ENCODE measurements at places on chromosomes 4 and X.

DNA sequence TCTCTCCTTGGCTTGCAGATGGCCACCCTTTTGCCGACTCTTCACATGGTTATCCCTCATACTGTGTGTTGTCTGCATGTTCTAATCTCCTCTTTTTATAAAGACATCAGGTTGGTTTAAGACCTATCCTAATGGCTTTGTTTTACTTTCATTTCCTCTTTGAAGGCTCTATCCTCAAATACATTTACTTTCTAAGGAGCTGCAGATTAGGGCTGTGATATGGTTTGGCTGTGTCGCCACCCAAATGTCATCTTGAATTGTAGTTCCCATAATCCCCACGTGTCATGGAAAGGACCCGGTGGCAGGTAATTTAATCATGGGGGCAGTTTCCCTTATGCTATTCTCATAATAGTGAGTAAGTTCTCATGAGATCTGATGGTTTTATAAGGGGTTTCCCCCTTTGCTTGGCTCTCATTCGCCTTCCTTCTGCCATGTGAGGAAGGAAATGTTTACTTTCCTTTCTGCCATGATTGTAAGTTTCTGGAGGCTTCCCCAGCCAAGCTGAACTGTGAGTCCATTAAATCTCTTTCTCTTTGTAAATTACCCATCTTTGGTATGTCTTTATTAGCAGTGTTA, 204.5 kb downstream of the RELL1 start:
- no peak for DNase-seq

DNA sequence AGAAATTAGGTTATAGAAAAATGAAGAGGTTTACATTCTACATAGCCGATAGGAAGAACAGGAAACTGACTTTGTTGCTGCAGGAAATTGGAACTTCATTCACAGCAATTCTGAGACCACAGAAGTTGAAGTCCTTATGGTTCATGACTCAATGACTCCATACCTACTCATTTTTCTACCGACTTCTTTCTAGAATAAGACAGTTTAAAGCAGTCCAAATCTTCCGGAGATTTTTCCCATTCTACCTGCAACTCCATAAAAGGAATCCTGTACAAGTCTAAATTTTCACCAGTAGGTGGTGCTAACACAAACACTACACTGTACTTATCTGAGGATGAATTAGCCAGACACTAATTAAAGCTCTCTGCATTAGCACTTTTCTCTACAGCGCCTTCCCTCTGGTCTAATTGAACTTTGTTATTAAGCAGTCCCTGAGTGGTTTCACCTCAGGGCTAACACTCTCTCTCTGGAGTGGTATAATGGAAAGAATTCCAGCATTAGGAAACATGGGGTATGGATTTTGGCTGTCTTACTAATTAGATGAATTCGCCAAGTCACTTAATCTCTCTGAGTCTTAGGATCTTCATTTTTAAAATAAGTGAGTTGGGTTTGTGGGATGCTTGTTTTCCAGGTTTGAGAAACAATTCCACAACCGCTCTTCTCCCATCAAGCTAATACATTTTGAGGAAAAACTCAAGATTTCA, 167.9 kb downstream of the SMIM20 start:
- DNase-seq, result no peak

DNA sequence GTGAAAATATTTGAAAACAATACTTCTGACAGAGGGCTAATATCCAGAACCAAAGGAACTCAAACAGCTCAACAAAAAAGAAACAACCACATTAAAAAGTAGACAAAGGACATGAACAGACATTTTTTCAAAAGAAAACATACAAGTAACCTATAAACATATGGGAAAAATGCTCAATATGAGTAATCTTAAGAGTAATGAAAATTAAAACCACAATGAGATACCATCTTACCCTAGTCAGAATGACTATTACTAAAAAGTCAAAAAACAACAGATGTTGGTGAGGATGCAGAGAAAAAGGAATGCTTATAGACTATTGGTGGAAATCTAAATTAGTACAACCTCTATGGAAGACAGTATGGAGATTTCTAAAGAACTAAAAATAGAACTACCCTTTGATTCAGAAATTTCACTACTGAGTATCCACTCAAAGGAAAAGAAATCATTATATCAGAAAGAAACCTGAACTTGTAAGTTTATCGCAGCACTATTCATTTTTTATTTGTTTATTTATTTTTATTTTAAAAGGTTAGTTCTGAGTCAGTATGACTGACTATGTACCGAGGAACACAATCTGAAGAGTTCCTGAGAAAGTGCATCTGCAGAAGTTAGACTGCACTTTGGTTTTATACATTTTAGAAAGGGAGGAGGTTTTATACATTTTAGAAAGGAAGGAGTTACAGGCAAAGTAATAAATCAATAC, 231.3 kb downstream of the INPP4B start:
- DNase-seq, result no peak

DNA sequence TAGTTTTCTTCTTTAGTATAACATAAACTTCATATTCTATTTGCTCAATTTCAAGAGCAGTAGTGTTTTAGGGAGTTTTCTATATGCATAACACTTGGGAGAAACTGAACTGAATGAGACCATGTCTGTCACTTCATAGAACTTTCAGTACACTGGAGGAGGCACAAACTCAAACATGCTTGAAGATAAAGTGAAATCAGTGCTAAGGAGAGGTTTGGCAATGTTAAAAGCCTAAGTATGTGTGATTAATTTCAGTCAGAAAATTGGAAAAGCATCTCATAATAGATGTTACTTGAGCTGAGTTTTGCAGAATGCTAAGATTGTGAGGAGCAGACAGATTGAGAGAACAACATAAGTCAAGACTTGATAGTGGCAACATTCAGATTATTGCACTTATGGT, 411.2 kb upstream of the HS3ST1 start:
- no peak for DNase-seq

- no peak for DNase-seq
Observed at GRCh38 chrX:37083880-37084279, 75.7 kb downstream of the FAM47C start.

- no peak for DNase-seq
Observed at GRCh38 chrX:71992711-71993110, 82.1 kb downstream of the NHSL2 start.

DNA sequence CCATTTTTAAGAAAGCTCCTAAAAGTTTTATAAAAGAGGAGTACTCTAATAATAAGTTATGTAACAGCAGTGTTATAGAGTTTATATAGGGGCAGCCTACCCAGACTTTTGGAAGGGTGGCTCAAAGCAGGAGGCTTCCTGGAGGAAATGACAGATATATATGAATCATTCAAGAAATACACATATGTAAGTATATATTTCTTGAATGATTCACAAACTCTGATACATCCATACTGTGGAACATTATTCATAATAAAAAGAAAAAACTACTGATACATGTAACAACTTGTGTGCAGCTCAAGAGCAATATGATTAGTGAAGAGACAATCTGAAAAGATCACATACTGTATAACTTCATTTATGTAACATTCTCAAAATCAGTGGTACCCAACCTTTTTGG, 166.2 kb downstream of the WDFY3 start:
- no peak for DNase-seq

DNA sequence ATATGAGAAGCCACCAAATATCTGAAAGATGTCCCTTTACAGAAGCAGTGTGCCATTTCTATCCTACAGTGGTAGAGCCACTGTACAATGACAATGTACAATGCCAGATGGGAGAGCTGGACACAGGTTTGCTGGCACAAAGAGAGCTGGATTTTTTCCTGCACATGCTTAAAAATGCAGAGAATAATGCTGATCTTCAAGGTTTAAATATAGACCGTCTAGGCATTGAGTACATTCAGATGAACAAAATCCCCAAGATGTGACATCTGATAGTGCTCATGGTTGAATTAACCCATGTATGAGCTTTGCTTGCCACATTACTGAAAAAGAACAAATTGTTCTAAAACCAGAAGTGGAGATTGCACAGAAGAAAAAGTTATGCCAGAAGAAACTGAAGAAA, 11.7 kb downstream of the ADGRL3 start:
- DNase-seq, result no peak

- no peak for DNase-seq
Observed at GRCh38 chrX:107700790-107701189, 72.5 kb downstream of the PRPS1 start.

- no peak for DNase-seq
Observed at GRCh38 chrX:152072236-152072635, 66.1 kb downstream of the MAGEA10 start.

DNA sequence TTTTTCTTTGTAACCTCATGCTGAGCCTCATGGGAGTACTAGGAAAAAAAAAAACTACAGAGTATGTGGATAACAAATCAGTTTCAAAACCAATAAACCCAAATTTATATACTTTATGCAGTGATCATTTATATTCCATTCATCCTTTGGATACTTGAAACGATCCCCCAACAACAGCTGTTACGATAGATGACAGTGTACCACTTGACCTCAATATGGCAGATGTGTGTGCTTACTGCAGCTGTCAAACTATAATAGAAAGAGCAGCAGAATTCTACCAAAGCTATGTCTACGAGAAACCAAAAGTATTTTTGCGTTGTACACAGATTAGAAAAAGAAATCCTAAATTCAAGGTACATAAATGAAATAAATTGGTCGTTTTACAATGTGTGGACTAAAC, 337.8 kb downstream of the PDGFC start:
- DNase-seq, result no peak

- DNase-seq, result no peak
Observed at GRCh38 chrX:94288972-94289371, 615.0 kb downstream of the FAM133A start.
